ENCODE measurements at places on chromosomes 3 and 15.

DNA sequence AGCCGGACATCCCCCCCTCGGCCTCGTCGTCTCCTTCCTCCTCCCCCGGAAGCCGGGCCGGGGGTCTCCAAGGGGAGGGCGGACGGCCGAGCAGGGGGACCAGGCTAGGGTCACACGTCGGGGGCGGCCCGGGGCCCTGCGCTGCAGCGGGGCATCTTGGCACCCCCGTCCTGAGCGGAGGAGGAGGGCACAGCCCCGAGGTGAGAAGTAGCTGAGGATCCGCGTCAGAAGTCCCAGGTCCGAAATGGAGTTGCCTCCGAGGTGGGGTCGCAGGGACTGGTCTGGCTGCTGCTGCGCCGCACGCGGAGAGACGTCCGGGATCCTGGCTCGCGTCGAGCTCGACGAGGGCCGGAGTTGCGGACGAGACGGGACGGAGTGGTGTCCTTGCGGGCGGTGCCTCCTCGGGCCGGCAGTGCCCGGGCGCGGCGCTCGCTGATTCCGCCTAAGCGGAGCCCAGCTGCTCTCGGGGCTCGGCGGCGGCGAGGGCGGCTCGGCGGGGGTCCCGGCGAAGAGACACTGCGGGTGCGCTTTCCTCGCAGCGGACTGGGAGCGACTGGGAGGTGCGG, at the start of gene ADCY5:
Gene ADCY5 (minus strand): TSS at position 555 of the 566 bp plus-strand sequence. CDS start 545 bp downstream, at position 10.
- peak; percentile 62 for DNase-seq

- peak; percentile 18 for DNase-seq
Measured at GRCh38 chr15:98737721-98738120, 89.4 kb downstream of the IGF1R start.

- DNase-seq = no peak
Measured at GRCh38 chr3:119601154-119601553, 3.5 kb downstream of the PLA1A start.

DNA sequence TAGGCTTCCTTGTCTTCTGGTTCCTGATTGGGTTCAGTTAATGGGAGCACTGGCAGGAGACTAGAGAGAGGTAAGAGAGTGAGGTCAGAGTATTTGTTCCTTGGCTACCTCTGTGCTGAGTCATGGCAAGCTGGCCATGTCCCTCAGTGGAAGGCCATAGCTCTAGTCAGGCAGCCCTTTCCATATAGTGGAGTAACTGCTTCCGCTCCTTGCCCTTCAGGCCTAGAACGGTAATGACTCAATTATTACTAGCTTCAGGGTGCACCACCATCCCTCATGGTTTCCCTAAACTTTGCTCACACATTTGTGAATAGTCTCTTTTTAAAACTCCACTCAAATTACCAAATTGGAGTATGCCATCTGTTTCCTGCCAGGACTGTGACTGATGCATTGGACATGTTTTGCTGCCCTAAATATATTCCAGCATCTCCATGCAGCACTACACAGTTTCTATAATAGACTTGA, 10.5 kb upstream of the ANO10 start:
- no peak for DNase-seq

GRCh38 chr15:77361456-77361855, 58.4 kb downstream of the PEAK1 start:
- no peak for DNase-seq

GRCh38 chr3:55549177-55549576, 62.1 kb upstream of the WNT5A start:
- peak; percentile 30 for DNase-seq

- DNase-seq = no peak
Measured at GRCh38 chr15:82871358-82871757, 61.9 kb downstream of the WHAMM start.

DNA sequence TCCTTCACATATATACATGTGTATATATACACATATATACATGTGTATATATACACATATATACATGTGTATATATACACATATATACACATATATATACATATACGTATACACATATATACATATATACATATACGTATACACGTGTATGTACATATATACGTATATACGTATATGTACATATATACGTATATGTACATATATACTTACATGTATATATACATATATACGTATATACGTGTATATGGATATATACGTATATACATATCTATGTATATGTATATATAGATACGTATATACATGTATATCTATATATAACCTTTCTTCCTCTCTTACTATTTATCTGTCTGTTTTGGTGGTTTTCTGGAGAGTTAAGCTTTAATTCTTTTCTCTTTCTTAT, 114.8 kb downstream of the NR2E3 start:
- DNase-seq = no peak

DNA sequence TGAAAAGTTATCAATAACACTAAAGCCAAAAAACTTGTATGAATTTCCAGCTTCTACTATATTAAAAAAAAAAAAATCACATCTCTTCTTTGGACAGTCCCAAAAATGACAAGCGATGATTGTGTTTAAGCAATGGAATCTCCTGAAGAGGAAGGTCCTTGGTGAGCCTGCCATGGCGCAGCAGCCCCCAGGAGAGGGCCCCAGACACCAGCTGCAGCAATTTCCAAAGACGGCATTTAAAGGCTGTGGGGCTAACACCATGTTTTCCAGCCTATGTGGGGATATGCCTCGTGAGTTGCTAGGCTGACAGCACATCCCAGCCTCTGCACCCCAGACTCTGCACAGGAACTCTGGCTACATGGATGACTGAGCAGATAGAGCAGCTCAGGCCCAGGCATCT, 14.7 kb downstream of the SKIC8 start:
- no peak for DNase-seq
